ENCODE measurements at places on chromosomes 3 and 15.

GRCh38 chr3:118543832-118544231 is 490.8 kb downstream of the IGSF11 start:
- no peak for DNase-seq

DNA sequence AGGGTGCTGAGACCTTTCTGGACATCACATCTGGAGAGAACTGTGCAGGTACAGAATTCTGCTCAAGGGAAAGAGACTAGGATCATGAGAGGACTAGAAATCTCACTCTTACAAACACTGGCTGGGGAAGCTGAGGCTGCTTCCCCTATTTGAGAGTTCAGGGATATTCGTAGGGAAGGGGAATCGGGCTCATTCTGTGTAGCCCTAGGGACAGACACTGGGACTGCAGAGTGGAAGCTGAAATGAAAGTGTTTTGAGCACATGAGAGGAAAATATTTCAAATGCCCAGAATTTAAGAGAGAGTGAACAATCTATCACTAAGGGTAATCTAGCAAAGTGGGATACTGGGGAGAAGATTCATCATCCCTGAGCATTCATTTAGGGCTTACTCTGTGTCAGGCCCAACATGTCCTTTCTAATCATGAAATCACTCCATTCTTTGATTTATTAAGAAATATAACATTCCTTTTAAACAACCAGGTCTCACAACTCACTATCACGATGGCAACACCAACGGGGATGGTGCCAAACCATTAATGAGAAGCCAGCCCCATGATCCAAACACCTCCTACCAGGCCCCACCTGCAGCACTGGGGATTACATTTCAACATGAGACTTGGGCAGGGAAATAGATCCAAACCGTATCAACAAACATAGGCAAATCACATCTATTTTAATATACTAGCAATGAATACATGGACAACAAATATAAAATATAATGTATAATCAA is 63.0 kb downstream of the CPN2 start:
- no peak for DNase-seq

GRCh38 chr3:37973246-37974054 is 17.1 kb upstream of the VILL start:
- DNase-seq, result no peak

DNA sequence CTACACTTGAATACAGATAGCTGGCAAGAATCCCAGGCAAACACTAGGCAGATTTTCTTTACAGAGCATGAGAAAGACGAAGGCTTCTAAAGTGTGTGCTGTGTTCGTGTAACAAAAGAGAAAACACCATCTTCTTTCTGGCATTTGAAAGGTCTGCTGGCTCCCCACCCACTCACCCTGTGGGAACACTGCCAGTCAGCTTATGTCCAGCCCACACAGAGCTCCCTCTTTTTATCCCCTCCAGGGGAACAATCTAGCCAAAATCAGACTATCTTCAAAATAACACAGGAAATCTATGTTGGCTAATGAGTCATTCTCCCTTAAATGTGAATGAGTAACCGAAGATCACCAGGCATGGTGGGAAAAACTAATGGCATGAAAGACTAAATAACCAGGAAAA is 45.6 kb upstream of the PAQR5 start:
- DNase-seq, result peak; percentile 62

GRCh38 chr3:46422617-46423016 is 15.6 kb downstream of the CCRL2 start:
- DNase-seq, result no peak

- no peak for DNase-seq
These were observed 49.4 kb upstream of the SPTSSB start for GRCh38 chr3:161420746-161421145.

DNA sequence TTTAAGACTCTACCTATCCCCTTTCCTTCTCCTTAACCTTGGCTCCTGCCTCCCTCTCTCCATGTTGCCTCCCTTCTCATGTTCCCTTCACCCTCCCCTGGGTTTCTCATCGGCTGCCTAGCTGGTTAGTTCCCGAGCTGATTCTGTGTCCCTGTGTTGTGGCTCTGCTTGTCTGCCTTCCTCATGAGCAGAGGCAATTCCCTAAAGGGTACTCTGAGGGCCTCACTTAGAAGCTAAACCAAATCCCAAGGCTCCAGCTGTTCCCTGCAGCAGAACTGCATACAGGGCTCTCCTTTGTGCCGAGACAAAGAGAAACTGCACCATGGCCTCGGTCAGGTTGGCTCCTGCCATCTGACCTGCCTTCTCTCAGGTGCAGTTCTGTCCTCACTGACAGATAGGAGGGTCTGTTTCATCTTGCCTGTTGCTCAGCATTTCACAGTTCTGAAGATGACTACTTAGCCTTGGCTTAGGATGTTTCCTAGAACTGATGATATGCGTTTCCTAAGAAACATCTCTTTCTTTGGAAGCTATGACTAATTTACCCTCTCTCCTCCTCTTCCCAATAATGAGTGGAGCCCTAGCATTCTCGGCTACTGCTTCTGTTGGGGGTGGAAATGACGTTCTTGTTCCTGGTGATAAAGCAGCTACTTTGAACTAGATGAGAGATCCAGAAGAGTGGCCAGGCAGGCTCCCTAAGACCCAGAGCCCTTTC is 27.1 kb downstream of the DUOX1 start:
- peak; percentile 25 for DNase-seq

DNA sequence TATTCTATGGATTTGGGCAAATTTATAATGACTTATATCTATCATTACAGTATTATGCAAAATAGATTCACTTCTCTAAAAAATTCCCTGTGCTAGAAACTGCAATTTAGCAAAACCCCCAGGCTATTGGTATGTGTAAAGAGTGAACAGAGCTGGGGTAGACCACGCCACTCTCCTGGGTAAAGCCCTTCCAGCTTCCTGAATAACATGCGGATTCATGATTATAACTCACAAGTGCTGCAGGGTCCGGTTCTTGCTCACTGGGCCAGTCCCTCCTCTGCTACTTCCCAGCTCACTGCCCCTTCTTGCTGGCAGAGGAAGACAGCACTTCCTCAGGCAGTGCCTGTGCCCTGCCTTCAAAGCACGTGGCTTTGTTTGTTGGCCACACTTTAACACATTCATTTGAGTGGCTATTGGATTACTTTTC is 4.1 kb downstream of the CD80 start:
- DNase-seq, result no peak

GRCh38 chr3:173351886-173352285 is 45.7 kb upstream of the NLGN1 start:
- DNase-seq, result no peak

DNA sequence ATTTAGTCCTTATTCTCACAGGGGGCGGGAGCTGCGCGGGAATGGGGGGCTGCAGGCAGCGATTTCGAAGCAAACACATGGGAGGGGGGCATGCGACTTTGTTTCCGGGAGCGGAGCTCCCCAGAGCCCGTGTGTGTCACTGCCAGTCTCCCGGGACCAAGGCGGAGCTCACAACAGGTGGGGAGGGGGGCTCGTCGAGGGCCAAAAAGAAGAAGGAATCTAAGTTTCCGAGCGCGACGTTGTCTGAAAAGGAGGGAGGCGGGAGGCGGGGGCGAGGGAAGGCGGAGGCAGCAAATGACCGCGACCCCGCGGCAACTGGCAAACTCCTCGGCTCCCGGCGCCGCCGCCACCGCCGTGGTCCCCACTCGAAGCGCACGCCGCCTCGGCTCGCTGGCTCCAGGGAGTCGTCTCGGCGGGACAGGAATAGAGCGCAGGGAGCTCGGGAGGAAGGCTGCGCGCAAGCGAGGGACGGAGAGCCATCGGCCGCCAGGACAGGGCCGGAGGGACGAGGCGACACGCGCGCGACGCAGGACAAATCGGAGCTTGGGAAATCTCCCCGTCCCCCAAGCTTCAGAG is 1.4 kb downstream of the FOXP1 start:
- no peak for DNase-seq

GRCh38 chr3:183300996-183301562 is 48.0 kb downstream of the B3GNT5 start:
- no peak for DNase-seq

DNA sequence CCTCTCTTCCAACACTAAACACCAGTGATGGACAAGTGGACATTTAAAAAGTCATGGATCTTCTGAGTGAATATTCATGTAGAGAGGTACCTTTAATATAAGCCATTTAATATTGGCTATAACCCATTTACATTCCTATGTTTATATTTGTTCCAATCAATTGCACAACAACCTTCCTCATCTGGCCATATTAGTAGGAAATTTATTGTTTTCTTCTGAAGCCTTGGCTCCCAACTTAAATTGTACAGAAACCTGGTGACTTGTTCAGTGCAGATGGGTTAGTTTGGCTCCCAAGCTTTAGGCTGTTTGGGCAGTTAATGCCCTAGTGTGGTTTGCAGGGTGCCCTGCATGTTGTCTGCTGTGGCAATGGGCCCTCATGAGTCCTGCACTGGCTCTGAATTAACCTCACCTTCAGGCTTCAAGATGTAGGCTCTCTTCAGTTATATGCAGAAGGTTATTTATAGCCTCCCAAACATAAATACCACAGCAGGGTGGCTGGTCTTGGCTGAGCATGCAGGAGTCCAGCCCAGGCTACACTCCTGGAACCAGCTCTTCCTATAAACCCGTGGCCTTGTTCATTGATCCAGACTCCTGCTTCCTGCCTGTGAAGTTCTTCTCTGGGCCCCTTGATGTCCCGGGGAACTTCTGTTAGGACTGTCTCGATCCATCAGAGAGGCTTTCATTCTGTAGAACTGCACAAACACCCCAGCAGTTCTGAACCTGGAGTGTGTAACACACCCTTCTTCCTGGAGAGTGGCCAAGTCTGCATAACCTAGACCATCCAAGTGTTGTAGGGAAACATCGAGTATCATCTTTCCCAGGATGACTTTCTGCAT is 57.0 kb downstream of the DUT start:
- no peak for DNase-seq

DNA sequence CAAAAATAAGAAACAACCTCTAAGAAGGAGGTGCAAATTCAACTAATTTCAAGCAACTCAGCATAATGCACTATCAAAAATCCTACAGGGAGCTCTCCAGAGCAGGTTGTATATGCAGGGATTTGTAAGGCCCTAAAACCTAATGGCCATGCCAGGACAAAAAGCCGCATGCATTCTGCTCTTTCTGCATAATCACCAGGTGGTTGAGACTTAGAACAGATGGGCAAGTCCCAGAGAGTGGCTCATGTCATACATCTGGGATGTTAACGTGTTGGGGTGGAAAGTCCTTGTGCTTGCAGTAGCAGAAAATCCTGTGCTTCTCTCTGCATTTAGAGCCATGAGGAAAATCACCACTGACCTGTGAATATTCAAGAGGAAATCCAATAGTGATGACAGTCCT is 1002.9 kb downstream of the AGBL1 start:
- DNase-seq, result no peak

DNA sequence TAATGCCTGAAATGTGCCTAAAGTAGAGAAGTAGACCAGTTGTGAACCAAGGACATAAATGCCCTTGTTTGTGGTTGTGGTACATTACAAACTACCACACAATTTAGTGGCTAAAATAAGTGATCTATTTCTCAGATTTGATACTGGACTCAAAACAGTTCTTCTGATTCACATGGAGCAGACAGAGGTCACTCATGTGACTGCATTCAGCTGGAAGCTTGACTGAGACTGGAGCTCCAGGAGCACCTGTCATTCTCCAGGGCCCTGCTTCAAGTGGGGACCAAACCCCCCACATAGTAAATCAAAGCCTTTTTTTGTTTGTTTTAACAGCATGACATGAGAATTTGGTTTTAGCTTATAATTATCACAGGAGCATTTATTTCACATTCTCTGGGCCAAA is 301.2 kb downstream of the OXSM start:
- no peak for DNase-seq

- DNase-seq, result peak; percentile 72
These were observed 46.8 kb downstream of the MYO5A start for GRCh38 chr15:52481915-52482314.

DNA sequence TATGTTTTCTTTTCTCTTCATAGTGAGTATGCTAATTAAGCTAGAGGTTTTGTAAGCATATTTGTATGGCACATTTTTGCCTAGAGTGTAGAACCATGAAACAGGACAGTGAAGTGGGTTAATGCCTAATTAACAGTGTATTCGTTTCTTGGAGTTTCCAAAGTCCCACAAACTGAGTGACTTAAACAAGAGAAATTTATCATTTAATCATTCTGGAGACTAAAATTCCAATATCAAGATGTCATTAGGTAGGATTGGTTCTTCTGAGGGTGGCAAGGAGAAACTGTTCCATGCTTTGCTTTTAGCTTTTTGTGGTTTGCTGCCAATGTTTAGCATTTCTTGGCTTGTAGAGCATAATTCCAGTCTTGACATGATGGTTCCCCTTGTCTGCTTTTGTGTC is 734.2 kb downstream of the NAALADL2 start:
- DNase-seq, result no peak

GRCh38 chr15:70171256-70171886 is 73.7 kb upstream of the TLE3 start:
- DNase-seq, result no peak

DNA sequence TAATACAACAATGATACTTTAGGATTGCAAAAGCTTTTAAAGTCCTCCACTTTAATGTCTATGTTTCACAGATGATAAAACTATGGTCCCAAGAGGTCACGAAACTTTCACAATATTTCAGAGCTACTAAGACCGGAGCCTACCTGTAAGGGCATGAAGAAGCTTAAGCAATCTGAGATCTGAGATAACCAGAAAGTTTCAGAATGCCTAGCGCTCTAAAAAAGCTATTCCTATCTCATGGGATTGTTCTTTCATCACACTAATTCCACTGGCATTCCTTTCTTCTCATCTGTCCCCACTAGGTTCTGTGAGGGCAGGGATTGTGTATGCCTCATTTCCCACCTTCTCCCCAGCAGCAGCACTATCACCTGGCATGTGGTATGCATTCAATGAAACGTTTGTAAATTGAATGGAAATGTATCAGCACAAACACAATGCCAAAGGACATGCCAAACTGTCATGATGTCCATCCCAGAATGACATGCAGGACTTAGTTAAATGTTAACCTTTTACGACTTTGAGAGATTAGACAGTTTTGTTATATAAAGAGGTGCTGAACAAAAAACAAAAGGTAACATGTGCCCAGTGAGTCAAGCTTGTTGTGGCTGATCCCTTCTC is 104.7 kb upstream of the NR2F2 start:
- no peak for DNase-seq

GRCh38 chr3:195116407-195117185 is 154.4 kb downstream of the XXYLT1 start:
- DNase-seq, result no peak

- no peak for DNase-seq
These were observed 78.2 kb upstream of the BOC start for GRCh38 chr3:113133140-113133539.

DNA sequence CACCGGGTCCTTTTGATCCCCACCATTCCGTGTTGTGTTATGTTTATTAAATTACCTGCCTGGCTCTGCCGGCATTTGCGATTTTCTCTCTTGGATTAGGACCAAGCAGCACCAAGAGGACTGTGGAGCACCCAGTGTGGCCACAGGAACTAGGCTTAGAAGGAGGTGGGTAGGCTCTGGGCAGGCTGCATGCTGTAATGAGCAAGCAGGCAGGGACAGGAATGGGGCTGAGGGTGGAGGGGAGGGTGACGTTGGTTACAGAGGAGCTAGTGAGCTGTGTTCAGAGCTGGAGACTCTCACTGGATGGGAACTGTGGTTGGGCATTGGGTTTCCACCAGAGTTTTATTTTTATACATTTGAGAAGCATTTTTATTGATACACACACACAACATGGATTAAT is 7.9 kb upstream of the SCN5A start:
- DNase-seq, result no peak

- no peak for DNase-seq
These were observed 68.1 kb downstream of the IMPG2 start for GRCh38 chr3:101252307-101252706.

Measured in fibroblast of skin of left quadriceps (primary cell).